SHP77 (cell line): ENCODE measurements at places on chromosomes 1 and 21.

GRCh38 chr1:29767769-29768425, 531.6 kb downstream of the PTPRU start:
- no peak for DNase-seq

DNA sequence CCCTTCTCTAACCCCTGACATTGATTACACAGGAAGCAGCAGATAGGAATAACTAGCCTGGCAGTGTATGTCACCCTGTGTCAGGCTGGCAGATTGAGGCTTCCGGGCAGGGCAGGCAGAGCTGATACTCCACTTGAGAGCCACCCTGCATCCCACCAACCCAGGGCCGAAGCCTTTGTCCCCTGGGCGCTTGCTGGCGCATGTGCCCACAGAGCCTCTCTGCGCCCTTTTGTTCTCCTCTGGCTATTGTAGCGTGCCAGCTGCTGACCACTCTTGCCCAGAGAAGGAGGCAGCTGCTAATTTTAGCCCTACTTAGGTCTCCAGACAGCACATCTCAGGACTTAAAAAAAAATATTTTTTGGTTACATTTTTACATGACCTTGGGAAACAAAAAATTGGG, 304.9 kb downstream of the HHAT start:
- DNase-seq, result peak; percentile 57

- DNase-seq, result no peak
Observed at GRCh38 chr1:86183810-86184209, 27.2 kb upstream of the COL24A1 start.

DNA sequence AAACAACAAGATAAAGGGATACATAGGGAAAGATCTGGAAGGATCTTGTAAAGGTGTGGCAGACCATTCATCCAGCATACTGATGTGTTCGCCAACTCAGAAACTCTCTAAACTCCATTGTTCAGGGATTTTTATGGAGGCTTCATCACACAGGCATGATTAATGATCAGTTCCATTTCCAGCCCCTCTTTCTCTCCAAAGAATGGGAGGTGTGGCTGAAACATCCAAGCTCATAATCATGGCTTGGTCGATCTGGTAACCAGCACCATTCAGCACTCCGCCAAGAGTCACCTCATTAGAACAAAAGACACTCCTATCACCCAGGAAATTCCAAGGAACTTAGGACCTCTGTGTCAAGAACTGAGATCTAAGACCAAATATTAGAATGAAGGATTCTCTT, 180.6 kb upstream of the RNPC3 start:
- no peak for DNase-seq

DNA sequence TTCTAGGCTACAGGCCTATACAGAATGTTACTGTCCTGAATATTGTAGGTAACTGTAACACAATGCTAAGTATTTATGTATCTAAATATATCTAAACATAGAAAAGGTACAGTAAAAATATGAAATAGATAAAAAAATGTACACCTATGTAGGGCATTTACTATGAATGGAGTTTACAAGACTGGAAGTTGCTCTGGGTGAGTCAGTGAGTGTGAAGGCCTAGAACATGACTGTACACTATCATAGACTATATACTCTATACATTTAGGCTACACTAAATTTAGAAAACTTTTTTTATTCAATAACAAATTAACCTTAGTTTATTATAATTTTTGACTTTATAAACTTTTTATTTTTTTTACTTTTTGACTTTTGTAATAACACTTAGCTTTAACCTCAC, 136.9 kb downstream of the DUSP10 start:
- no peak for DNase-seq

GRCh38 chr1:186983327-186983726, 154.6 kb downstream of the PLA2G4A start:
- no peak for DNase-seq

DNA sequence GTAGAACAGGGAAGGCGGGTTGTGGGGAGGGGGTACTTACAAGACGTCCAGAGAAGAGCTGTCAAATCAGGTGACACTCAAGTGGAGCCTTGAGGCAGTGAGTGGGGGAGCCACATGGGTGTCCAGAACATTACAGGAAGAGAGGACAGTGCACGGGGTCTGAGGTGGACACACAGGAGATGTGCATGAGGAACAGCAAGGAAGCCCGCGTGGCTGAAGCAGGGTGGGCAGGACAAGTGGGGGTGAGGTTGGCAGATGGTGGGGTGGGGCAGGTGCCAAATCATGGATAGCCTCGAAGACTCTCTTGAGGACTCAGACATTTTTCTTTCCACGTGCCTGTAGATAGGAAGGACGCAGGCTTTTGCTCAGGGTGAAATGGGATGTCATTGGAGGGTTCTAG, 921 bp downstream of the SMPDL3B start:
- no peak for DNase-seq

- DNase-seq, result no peak
Observed at GRCh38 chr1:155773221-155773620, 83.8 kb downstream of the GON4L start.

DNA sequence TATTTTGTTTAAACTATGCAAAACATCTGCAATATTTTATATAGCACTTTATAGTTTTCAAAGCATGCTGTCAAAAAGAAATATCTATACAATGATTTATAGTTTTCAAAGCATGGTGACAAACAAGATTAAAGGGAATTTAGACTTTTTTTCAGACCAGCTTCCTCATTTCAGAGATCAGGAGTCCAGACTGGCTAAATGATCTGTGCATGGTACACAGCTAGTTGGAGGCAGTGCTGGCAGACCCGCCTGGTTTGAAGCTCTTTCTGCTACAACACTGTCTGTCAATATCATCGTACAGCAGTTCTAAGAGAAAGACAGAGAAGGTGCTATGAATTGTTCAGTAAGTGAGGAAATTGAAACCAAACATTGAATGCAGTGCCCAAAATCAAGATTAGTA, 479.0 kb downstream of the PTBP2 start:
- DNase-seq, result no peak

GRCh38 chr1:113326976-113327375, 63.3 kb upstream of the MAGI3 start:
- no peak for DNase-seq

GRCh38 chr1:202159534-202160371, 649 bp downstream of the PTPN7 start:
- no peak for DNase-seq

- peak; percentile 16 for DNase-seq
Observed at GRCh38 chr1:15684468-15685291, 560 bp downstream of the PLEKHM2 start.

GRCh38 chr1:147272042-147272441, 29.6 kb downstream of the CHD1L start:
- DNase-seq, result no peak

GRCh38 chr1:38489844-38490270, 369.7 kb downstream of the RRAGC start:
- peak; percentile 10 for DNase-seq

GRCh38 chr1:208162903-208163302, 81.3 kb downstream of the PLXNA2 start:
- no peak for DNase-seq

- no peak for DNase-seq
Observed at GRCh38 chr1:159261721-159262494, 40.2 kb upstream of the FCER1A start.

GRCh38 chr1:16608838-16609560, 4.4 kb downstream of the NBPF1 start:
- no peak for DNase-seq

- DNase-seq, result no peak
Observed at GRCh38 chr1:102566182-102566581, 542.1 kb downstream of the COL11A1 start.

GRCh38 chr1:46616277-46617107, at the start of gene MOB3C:
Gene MOB3C, minus strand, starts transcription at chr1:46616811. Its CDS starts 3,490 bp downstream, at chr1:46613321.
- peak; percentile 12 for DNase-seq

GRCh38 chr1:179055937-179056336, 25.9 kb upstream of the TOR3A start:
- no peak for DNase-seq

- no peak for DNase-seq
Observed at GRCh38 chr1:201429736-201430501, 8.4 kb upstream of the TNNI1 start.

- DNase-seq, result no peak
Observed at GRCh38 chr1:157969697-157970485, 23.6 kb upstream of the KIRREL1 start.

DNA sequence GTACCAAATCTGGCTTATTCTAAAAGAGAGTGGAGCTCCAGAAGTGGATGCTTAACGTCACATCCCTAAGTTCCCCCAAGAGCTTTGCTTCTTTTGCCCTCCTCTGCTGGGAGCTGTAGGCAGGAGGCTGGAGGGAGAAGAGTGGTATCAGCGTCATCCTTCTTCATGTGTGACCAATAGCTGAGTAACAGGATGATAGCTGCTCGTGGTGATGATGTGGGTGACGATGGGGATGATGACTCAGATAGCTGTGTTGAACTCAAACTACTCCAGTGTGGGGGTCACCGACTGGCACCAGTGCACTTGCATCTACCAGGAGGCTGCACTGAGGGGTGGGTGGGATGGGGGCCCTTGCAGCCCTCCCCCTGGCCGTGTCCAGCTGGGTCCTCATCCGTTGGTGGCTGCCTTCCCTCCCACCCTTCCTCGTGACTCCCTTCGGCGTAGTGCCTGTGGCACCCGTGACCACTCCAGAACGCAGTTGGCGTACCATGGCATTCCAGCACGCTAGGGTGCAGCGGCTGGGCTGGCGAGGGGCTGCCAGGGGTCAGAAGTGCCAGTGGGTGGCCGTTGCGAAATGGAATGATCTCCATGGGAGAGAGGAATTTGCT, 1.1 kb downstream of the IGFN1 start:
- DNase-seq, result no peak

DNA sequence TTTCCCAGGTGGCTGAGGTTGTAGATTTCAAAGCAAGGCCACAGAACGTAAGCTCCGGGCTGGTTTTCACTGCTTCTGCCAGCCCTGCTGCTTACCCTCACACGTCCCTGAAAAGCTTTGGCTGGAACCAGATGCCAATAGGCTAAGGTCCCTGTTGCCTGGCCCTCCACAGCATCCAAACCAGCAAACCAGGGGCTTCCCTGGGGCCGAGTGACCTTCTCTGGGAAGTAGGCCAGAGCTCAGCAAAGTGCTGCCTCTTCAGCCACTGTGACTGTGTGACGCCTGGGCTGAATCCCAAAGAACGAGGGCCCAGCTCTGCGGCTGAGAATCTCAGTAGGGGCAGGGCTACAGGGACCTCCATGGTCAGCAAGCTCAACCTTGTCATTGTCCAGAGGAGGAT, 28.9 kb upstream of the RBM15 start:
- no peak for DNase-seq

GRCh38 chr1:230401763-230402294, 24.3 kb downstream of the PGBD5 start:
- DNase-seq, result no peak

GRCh38 chr1:55153031-55153430, 62.1 kb downstream of the USP24 start:
- DNase-seq, result no peak
